ENCODE measurements at places on chromosomes 2 and 18.

DNA sequence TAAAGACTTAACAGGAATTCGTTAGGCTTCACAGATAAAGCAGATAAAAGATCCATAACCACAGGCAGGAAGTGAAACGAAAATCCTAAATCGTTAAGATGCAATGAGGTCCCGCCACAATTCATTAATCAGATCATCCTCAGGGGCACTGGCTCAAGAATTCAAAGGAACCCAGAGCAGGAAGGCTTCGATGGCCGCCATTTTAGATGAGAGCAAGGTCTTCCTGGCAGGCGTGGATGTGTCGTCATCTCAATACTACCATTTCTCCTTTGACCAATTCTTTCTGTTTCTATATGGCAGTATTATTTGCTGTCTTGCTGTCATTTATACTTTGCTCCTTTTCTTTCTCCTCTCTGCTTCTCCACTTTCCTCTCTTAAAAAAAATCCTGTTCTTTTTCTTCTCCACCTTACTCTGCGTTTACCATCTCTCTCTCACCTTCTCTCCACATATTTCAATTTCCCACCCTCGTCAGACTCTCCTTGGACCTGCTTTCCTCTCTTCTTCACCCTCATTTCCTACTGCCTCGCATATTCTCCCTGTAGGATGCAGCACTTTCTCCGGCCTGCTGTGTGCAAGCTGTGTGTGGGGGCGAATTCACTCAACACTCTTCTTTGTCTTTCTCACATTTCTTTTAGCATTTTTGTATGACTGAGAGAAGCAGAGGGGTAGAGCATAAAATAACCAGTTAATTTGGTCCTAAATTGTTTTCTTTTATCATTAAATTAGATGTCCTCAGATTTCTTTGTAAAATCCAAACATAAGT is 35.1 kb upstream of the LHCGR start:
- DNase-seq, result no peak

DNA sequence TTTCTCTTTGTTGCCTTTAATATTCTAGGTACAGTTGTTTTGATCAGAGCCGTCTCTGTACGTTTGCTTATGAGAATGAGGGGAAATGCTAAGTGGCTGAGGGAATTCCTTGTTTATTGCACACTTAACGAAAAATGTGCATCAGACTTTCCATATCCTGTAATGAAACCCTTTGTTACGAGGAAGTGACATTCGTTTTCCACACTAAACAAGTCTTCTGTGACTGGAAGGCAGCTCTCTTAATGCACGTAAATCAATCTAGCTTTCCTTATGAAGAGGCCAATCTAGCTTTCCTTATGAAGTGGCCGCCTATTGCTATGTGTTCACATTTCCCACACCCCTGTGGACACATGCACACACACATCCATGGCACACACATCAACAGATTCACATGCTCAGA is 186.2 kb downstream of the SNTG2 start:
- DNase-seq, result no peak

GRCh38 chr2:159075727-159076126 is 107.3 kb downstream of the TANC1 start:
- no peak for DNase-seq

DNA sequence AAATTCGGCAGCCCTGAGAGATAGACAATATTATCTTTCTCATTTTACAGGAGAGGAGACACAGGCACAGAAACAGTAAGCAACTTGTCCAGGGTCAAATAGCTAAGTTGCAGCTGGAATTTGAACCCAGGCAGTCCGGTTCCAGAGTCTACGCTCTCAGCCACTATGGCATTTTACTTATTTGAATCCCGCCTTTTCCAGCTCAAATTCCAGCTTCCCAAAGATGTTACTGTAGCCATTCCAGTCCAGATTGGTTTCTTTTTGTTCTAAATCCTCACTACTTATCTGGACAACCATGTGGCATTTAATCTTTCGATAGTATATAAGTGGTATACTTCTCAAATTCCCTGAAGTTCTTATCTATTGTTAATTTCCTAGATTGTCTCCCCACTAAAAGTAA is 125.7 kb downstream of the NBAS start:
- no peak for DNase-seq

GRCh38 chr2:150571121-150571520 is 83.7 kb upstream of the RND3 start:
- no peak for DNase-seq

GRCh38 chr18:71405169-71405809 is 1116.4 kb downstream of the SOCS6 start:
- no peak for DNase-seq

DNA sequence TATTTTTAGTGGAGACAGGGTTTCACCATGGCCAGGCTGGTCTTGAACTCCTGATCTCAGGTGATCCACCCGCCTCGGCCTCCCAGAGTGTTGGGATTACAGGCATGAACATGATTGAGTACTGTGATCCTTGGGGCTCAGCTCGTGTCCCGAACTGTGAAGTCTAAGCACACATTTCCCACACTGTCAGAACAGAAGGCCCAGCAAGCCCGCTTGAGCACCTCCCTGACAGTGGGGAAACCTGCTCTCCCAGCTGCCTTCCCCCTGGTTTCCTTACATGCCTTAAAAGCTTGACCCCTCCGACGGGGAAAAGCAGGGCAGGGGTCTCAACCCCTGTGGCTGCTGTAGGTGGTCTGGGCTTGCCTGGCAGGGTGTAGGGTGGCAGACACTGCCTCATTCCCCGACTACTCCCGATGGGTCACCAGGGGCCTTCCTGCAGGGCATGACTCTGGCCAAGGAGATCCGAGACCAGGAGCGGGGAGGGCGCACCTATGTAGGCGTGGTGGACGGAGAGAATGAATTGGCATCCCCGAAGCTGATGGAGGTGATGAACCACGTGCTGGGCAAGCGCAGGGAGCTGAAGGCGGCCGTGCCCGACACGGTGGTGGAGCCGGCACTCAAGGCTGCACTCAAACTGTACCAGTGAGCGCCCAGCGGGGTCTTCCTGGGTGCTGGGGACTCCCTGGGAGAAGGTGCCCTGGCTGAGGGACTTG is 10.1 kb downstream of the VIL1 start:
- DNase-seq, result no peak

- no peak for DNase-seq
Measured at GRCh38 chr2:73324126-73324725, 30.9 kb upstream of the EGR4 start.

DNA sequence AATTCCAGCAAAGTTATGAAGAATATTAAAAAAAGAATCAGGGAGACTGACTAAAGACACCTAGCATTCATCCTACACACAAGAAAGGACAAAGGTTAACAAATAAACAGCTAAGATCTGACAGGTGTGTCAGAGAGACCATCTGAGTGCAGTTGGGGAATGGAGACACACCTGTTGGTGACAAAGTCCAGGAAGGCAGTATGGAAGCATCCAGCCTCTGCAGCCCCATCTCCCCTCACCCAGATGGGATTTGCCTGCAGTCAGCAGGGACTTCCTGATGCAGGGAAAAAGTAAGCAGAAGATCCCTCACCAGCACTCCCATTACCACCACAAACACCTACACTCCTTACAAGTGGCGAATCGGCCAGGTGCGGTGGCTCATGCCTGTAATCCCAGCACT is 37.9 kb downstream of the USP34 start:
- no peak for DNase-seq
